ENCODE measurements at places on chromosomes 11 and 22.

DNA sequence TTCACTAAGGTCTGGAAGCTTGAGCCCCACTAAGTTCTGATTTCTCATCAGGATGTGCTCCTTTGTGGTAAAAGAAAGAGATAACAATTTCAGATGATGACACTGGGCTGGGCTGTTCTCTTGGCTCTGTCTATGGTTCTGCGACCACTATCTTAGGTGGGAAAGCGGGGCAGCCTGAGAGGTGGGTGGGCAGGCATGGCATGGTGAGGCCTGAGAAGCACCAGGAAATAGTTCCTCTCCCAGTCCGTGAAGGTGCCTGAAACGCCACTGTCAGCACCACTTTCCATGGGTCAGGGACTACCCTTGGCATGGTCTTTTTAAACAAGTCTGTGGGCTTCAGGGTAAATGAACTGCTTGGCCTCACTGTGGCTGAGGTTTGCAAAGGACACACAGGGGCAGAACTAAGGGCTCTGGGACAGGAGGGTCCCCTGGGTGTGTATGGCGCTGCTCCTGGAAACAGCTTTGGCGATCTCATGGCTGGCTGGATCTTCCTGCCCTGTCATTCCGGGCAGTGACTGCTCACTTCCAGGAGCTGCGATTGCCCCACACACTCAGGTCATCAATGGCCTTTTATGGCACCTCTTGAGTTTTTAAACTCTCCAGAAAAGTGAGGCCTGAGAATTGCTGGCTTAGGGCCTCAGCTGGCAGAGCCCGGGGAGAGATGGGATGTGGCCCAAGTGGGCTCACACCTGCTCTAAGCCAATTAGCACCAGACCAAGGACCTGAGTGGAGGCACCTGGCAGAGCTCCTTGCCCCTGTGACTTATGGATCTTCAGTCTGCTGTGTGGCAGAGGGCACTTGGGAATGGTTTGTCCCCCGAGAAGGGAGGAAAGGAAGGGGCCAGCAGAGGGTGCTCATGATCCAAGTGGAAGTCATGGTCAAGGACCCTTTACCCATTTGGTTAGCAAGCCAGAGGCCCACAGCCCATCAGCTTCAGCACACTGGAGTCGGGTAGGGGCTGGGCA is 55.6 kb upstream of the LYVE1 start:
- peak; percentile 52 for DNase-seq

DNA sequence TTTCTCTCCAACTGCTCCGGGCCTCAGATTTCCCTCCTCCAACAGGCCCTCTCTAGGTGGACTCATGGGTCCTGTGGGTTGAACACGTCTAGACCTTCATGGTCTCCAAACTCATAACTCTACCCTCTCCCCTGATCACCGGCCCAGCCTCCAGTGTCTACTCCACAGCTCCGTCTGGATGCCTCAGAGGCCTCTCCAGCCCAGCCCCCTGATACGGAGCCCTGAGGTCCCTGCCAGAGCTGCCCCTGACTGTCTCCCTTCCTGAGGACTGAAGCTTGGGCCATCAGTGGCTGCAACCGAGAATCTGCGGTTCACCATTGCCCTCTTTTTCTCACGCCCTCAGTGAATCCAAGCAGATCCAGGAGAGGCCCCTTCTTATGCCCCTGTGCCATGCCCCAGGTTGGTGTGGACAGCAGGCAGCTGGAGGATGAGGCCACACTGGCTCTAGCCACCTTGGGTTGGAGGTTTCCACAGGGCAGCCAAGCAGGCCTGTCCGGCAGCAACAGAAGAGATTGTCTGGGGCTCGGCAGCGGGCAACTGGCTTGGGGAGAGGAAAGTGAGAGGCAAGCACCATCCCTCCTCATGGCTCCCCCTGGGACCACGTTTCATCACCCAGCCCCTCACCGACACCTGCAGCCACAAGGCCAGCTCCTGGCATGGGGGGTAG is 104.6 kb upstream of the FGF3 start:
- no peak for DNase-seq

GRCh38 chr11:73980001-73980961 is 2.4 kb downstream of the UCP2 start:
- peak; percentile 26 for DNase-seq

- no peak for DNase-seq
These were observed 13.4 kb upstream of the DAGLA start for GRCh38 chr11:61666684-61667297.

DNA sequence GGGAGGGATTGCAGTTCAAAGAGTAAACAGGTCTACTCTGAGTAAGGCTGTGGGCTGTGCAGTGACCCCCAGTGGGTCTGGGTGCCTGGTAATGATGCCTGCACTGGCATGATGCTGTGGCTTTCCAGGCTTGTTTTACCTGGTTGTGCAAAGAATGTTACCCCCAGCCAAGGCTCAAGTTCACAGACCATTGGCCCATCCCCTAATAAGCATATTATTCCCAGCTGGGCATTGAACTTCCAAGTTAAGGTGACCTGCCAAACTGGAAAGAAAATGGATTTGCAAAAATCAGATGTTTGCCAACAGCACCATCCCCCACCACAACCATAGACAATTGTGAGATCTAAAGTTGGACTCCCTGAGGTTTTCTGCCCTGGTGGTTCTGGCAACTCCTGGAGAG is 7.9 kb upstream of the EHF start:
- DNase-seq = no peak

DNA sequence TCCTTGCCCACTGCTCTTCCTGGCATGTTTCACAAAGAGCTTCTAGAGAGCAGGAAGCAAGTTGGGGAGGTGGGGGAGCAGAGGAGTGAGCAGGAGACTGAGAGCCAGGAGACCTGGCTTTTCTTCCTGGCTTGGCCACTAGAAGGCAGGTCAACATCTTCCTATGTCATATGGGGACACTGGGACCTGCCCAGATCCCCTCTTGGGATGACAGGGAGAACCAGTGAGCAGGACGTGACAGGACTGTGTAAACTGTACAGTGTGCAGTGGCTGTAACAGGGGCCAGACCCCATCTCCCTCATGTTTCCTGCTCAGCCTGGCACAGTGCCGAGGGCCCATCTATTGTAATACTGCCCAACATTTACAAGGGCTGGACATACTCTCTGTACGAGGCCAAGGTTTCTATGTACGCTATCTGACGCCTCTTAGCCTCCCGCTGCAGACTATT is 29.4 kb downstream of the GDPD5 start:
- DNase-seq = no peak

GRCh38 chr11:120702656-120703055 is 191.1 kb downstream of the GRIK4 start:
- no peak for DNase-seq

- DNase-seq = no peak
These were observed 73.4 kb downstream of the TNRC6B start for GRCh38 chr22:40251106-40251505.

GRCh38 chr22:41501209-41501608 is 32.3 kb downstream of the ACO2 start:
- DNase-seq = no peak

GRCh38 chr11:74453373-74453975 is 13.9 kb downstream of the KCNE3 start:
- DNase-seq = peak; percentile 65

- no peak for DNase-seq
These were observed 30.7 kb upstream of the TH start for GRCh38 chr11:2202071-2202899.

DNA sequence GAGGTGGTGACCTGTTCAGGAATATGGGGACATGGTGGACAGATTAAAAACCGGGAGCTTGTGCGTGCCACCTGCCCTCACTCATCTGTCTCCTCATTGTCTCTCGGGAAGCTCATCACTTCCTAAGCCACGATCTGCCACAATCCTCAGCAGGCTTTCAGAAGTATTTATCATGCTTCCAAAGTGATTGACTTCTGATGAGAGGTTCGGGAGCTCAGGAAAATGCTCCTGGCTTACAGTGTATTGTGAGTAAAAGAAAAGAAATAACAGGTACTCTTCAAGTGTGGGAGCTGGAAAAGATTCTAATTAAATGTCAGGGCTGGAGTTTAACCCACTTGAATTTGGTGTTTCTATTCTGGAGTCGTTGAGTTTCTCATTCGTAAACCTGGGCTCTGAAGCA is 91.9 kb upstream of the DRD2 start:
- no peak for DNase-seq

DNA sequence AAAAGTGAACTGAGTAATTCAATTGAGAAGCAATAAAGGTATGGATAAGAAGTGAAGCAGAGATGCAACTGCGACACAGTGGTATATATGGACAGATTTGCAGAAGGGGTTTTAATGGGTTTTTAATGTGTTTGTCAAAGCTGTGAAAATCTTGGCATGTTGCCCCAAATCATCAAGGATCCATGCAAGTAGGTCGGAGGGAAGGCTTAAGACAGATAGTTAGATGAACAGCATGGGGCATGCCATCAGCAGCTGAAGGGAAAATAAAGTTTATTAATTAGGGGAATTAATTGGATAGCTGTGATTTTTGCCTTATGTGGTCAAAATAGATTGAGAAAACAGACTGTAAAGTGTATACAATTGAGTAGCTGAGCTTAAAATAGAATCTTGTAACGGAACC is 840.1 kb downstream of the JRKL start:
- no peak for DNase-seq

DNA sequence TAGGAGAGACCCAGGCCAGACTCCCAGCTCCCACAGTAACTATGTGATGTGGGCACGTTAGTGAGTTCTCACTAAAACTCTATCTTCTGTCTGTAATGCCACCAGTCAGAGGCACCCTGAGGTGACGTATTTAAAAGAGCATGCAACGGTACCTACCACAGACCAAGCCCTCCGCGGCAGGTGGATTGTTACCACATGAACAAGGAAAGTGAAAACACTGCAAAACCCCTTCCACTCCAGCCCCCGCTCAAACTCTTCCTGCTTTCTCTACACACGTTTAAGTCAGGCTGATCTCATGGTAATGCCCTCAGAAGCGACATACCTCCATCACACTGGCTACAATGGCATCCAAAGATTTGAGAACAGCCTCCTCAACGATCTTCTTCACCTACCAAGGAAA is 36.7 kb downstream of the SERPIND1 start:
- no peak for DNase-seq

DNA sequence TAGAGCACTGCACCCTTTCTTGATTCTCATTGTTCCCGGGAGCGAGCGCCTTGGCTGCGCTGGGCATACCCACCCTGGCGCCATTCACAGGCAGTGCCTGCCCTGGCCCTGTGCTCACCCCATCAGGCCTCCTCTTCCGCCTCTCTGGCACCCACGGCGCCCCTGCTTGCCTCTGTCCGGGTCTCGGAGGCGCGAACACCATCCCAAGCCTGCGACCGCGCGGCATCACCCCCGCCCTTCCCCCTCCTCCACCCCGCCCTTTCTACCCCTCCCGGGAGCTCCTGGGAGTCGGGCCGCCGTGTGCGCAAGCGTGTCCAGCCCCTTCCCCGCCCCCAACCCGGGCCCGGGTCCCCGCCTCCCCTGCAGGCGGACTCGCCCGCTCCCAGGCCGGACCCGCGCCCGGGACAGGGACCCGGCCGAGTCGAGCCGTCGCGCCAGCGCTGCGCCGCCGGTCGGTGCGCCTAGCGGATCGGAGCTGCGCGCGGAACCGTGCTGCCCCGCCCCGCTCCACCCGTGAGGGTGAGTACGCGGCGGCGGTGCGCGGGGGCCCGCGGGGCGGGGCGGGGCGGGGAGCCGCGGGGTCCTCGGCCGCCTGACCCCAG is at the start of gene ST3GAL4:
TSS of gene ST3GAL4 (plus strand) at position 363 of the 602 bp plus-strand sequence. CDS start 50,470 bp downstream, outside the sequence.
- DNase-seq = peak; percentile 79

- no peak for DNase-seq
These were observed 604.0 kb upstream of the ANO3 start for GRCh38 chr11:25727944-25728343.

GRCh38 chr22:45452565-45453379 is 39.3 kb downstream of the RIBC2 start:
- peak; percentile 85 for DNase-seq

DNA sequence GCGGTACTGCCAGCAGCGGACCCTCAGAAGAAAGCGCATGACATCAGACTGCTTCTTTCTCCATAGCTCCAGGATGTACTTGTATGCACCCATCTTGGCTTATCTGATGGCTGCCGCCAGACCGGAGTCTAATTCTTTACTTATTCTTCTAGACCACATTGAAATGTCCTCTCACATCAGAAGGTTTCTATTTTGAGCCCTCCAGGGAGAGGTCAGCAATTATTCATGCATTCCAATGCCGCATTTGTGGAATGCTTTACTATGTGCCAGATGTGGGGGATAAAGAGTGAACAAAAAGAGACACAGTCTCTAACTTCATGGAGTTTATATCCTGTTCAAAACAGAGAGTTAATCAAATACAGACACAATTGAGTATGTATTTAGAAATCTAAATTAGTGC is 230.1 kb downstream of the MIAT start:
- DNase-seq = peak; percentile 93

DNA sequence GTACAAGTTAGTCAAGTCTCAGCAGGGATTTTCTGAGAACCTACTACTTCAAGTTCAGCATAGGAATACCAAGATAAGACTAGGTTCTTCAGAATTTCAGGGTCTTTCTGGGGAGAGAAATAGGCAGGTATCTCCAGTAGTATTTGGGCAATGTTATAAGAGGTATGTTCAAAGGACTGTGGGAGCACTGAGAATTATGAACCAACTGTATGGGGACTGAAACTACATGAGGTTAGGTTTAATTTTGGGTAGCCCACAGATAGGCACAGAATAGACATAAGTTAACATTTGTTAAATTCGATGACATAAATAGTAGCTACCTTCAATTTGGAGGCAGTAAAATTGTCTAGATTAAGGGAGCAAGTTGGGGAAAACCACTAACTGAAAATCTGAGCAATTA is 9.2 kb upstream of the GAB2 start:
- DNase-seq = no peak

DNA sequence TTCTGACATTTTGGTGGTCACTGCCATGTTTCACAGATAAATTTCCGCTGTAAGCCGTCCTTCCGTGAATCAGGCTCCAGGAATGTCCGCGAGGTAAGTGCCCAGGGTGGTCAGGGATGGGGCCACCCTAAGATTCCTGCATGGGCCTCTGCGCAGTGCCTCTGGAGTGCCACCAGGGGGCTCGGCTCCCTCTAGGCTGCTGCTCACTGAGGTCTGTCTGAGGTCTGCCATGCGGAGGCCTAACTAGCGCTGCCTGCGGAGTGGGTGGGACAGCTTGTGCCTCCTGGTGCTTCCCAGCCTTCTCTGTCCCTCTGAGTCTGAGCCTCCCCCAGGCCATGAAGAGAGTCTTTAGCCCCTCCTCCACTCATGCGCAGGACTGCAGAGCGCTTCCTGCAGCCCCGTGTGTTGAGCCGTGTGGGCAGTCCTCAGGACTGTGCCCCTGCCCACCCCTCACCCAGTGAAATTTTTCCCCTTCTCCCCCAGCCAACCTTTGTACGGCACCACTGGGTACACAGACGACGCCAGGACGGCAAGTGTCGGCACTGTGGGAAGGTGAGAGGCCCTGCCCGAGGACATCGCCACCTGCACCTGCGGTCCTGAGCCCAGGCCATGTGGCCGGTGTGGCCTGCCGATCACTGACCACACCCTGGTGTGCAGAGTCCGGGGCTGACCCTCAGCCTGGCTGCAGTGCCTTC is 11.9 kb upstream of the MDK start:
- peak; percentile 91 for DNase-seq

DNA sequence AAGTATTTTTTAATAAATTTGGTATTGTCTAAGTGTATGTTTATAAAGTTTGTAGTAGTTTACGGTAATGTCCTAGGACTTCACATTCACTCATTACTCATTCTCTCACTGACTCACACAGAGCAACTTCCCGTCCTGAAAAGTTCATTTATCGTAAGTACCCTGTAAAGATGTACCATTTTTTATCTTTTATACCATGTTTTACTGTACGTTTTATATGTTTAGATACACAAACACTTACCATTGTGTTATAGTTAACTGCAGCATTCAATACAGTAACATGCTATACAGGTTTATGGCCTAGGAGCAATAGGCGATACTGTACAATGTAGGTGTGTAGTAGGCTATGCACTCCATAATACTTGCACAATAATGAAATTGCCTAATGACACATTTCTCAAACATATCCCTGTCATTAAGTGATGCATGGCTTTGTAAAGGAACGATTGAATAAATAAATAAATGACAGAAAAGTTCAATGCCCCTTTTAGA is 12.5 kb upstream of the CARD18 start:
- peak; percentile 62 for DNase-seq
